T-helper 9 cell (primary cell): ENCODE measurements at places on chromosomes 16 and 17.
A peak's percentile ranks its signal among the peaks of the same experiment; 100 is the strongest.

DNA sequence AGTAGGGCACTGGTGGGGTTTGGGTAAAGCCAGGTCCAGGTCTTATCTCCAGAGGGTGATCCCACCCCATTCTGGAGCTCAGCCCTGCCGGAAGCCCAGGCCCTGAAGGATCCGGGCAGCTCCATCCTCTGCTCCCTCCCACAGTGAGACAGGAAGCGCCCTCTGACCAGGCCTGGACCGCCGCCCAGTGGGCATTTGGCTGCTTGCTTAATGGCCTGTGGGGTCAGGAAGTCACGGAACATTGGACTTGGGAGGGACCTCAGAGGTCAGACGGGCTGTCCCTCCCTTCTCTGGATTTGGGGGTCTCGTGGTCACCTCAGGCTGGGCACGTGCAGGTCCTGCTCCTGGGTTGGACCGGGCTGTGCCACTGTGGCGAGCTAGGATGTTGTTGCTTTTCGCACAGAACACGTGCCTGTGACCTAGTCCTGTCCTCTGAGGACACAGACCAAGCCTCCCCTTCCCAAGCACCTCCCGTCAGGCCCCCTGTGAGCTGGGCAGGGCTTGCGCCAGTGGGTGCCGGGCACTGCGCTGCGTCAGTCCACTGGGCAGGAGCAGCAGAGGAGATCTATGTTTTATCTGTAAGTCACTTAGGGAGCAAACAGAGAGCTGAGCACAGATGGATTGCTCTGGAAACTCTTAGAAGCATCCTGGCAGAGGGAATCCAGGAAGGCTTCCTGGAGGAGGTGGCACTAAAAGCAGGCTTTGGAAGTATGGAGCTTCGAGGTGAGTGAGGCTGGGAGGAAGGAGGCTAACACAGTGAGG lies 49.4 kb upstream of the GSE1 start:
- no peak for DNase-seq

GRCh38 chr17:37726248-37726647 lies 18.6 kb downstream of the HNF1B start:
- no peak for DNase-seq

GRCh38 chr17:36936455-36937000 lies 747 bp upstream of the LHX1 start:
- no peak for DNase-seq

DNA sequence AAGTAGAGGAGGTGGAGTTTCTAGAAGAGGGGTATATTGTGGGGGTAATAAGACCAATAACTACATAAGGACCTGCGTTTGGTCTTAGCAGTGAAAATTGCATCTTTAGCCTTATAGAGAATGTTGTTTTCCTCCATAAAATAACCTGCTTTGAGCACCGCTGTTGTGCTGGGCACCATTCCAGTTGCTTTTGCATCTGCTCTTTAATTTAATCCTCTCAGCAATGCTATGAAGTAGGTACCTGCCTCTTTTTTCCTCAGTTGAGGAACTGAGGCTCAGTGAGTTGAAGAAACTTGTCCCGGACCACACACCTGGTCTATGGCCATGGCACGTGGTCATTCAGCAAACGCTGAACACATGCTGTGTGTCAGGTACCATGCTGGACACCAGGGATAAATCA lies 238.1 kb downstream of the MSI2 start:
- no peak for DNase-seq

- no peak for DNase-seq
Measured at GRCh38 chr17:62111562-62112171, 46.6 kb upstream of the MED13 start.

GRCh38 chr17:78266771-78267170 lies 35.3 kb downstream of the TMEM235 start:
- DNase-seq, result no peak

GRCh38 chr16:50313596-50314478 lies 47.5 kb downstream of the ADCY7 start:
- no peak for DNase-seq

- no peak for DNase-seq
Measured at GRCh38 chr16:86517652-86518258, 7.4 kb downstream of the FOXF1 start.

DNA sequence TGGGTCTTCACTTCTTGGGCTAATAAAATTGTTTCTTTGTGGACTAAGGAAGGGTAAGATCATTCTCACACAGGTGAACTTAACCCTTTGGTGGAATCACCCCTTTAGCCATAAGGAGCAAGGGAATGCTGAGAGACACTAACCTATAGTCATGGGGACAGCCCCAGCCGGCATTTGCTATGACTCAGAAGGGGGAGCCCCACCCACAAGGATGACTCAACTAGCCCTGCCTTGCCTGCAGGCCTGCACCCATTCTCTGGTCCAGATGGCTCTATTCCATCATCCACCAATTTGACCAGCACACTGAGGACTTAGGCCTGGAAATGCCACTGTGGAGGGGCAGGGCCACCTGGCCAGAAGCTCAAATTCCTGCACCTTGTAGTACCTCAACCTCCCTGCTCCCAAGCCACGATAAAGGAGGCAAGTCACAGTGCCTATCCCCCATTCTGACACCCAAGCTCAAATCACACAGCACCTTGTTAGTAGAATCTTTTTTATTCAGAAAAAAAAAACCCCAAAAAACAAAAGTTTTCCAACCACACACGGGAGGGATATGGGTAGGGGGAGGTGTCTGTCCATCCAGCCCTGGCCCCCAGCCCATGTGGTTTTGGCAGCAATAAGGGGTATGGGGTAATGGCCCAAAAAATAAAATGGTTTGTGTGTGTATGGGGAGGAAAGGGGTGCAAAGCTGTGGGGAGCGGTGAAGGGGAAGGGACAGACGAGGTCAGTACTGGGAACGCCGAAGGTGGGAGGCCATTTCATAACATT lies 3.0 kb downstream of the PFN1 start:
- DNase-seq, result peak; percentile 64

DNA sequence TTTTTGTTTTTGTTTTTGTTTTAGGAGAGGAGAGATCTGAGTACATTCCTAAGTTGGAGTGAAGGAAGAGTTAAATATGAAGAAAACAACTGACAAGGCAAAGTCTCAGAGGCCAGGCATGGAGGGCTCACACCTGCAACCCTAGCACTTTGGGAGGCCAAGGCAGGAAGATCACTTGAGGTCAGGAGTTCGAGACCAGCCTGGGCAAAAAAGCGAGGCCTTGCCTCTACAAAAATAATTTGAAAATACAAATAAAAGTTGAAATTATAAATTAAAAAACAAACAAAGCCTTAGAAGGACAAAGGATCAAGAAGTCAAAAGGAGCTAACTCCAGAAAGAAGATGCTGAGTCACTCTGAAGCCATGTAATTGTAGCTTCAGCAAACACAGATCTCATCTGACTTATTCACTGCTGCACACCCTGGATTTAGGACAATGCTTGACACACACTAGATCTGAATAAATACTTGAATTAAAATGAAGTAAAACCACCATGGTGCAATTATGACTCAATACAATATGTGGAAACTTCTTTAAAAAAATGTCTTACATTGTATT lies 9.1 kb downstream of the CEP20 start:
- DNase-seq, result no peak

DNA sequence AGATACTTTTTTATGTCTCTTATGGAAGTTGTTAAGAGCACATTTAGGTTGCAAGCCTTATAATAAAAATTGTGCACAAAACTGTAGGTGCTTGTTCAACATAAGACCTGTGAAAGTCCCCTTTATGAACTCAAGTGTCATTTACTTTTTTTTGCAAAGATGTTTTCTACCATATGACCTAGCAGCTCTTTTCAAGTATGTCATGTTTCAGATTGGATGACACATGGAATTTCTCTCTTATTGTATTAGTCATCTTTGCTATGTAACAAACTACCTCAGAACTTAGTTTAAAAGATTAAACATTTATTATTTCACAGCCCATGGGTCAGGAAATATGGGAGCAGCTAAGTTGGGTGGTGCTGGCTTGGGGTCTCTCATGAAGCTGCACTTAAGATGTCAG lies 57.9 kb downstream of the PHKB start:
- DNase-seq, result no peak

DNA sequence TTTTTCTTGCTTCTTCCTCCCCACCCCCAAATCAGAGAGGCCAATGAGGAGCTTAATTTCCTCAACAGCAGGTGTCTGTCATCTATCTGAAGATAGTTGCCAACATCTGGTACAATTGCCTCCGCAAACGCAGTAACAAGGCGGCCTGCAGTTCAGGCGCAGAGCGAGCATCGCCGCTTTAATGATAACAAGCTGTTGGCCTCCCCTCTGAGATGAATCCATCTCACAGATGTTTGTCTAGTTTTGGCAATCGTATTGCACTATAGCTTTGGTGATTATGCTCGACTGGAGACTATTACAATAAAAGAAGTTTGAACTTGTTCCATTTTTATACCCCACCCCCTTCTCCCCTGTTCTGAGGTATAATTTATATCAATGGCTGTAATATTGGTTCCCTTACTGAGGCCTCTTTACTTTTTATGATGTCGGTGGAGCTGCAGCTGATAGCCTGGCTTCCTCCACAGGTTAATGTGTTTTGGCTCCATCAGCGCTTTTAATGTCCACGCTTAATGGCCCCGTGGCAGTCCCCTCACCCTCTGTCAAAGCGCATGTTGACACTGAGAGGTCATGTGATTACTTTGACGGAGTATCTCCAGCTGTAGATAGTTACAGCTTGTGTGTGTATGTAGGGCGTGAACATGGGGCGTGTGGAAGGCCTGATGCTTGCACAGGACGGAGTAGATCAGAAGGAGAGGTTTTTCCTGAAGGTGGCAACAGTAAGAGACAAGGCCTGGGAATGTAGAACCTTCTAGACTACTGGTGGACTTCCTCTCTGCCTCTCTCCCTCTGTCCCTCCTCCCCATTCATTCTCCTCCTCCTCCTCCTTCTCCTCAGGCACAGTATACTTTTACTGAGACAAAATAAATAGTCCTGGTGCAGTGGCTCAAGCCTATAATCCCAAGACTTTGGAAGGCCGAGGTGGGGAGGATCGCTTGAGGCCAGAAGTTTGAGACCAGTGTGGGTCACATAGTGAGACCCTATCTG lies 164.7 kb downstream of the MSI2 start:
- no peak for DNase-seq

- DNase-seq, result peak; percentile 4
Measured at GRCh38 chr16:3879258-3879886, 1.1 kb downstream of the CREBBP start.

- DNase-seq, result peak; percentile 93
Measured at GRCh38 chr16:31179747-31180459, at the start of gene FUS. FUS (plus strand) TSS chr16:31180139; CDS start chr16:31180215, 76 bp downstream.

DNA sequence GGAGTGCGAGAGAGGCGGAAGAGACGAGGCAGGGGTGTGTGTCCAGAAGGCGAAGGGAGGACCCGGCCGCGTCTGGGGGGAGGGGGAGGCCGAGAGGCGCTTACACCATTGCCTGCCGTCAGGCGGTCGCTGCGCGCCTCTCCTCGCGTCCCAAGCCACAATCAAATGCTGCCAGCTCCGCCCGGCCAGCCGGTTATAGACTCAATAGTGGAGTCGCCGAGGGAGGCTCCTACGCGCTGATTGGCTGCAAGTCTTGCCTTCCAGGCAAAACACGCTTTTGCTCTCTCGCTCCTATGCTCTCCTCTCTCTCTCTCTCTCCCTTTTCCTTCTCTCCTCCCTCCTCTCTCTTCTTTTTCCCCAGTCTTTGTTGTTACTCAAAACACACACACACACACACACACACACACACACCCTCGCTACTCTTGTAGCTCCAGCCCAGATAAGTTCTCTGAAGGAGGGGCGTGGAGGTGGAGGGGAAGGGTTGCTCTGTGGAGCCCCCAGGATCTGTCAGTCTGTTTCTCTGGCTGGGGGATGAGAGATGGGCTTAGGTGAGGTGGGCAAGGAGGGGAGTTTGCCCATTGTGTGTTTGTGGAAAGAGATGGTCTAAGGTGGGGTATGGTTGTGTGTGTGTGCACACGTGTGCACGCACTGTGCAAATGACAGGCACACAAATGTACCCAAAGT lies at the start of gene DLX3:
Gene DLX3, minus strand, starts transcription at position 170 of the 684 bp plus-strand sequence. CDS start 226 bp downstream, outside the sequence.
- DNase-seq, result no peak

GRCh38 chr17:19542247-19542646 lies 8.6 kb downstream of the SLC47A1 start:
- no peak for DNase-seq

DNA sequence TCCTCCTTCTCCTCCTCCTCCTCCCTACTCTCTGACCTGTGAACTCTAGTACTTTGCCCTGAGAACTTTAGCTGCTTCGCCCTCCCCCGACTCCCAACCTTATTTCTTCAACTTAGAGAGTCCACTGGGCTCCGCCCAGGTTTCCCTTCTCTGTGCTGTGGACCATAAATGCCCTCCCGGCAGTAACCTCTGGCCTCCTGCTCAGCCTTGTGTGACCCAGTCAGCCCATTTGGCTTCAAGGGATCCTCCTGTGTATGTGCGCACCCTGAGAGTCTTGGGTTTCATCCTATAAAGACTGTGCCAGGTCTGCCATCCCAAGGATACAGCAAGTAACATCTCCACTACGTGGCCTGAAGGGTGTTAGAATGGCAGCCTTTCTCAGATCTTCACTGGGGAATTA lies 275.6 kb upstream of the C16orf82 start:
- DNase-seq, result no peak

- no peak for DNase-seq
Measured at GRCh38 chr16:6081320-6081976, 983.9 kb upstream of the EEF2KMT start.

GRCh38 chr16:82504836-82505235 lies 121.9 kb upstream of the CDH13 start:
- DNase-seq, result no peak

GRCh38 chr16:17777408-17777863 lies 306.7 kb upstream of the XYLT1 start:
- DNase-seq, result no peak

DNA sequence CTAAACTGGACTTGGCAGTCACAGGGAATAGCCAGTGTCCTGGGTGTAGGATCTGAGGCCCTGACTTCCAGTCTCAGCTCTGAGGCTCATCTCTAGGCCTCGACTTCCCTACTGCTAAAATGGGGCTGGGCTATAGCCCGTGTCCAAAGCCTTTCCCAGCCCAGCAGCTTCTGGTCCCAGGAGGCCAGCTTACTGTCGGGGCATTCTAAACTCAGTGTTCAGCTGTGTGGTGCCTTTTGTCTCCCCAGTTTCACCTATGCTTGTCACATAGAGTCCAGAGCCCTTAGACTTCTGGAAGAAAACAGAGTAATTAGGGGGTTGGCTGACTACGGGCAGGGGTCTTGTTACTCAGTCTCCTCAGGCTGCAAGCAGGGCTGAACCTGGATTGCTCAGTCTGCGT lies 94.8 kb downstream of the WSCD1 start:
- DNase-seq, result no peak

DNA sequence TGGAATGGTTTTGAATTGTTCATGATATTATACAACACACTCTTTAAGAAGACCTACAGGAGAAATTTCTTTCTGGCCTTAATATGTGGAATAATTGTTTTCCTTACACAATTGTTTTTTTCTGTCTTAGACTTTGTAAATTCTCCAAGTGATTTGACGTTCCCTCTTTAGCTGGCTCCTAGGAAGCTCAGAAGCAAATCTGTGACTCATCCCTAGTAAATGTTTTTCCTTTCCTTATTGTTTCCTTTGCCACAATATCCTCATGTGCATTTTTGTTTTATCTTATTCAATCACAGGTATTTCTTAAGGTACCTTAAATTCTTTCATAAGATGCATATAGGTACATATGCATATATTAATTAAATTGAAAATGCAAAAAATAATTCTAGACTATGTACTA lies 13.5 kb downstream of the KIAA0753 start:
- no peak for DNase-seq
